ENCODE measurements at places on chromosomes 7 and 10.

- DNase-seq, result no peak
Measured at GRCh38 chr10:124414076-124414475, 4.6 kb downstream of the OAT start.

DNA sequence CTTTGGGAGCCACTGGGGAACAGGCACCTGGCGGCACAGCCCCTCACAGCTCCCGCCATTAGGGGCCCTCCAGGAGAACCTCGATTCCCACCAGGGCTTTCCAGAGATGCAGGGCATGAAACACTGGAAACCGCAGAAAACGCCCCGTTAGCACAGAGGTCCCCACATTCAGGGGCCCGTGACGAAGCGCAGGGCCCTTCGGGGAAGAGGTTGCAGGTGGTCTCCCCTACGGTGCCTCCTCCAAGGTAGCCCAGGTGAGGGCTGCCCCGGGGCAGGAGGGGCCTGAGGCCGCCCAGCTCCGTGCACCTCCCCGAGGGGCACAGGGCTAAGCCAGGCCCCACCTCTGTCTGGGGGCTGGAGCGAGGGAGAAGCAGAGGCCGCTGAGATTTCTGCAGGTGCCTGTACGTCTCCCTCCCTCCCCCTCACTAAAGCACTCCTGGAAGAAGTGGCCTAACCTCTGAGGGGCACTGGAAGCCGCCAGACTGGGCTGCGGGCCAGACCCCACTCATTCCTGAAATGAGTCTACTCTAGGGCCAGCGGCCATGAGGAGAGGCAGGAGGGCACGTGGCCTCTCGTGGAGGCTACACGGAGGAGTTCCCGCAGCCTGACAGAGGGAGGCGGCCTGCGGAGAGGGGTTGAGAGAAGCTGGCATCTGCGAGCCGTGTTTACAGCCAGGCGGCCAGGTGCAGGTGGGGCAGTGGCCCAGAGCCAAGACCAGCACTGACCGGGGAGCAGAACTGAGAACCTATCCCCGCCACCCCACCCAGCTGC, 6.9 kb downstream of the PDGFA start:
- no peak for DNase-seq

DNA sequence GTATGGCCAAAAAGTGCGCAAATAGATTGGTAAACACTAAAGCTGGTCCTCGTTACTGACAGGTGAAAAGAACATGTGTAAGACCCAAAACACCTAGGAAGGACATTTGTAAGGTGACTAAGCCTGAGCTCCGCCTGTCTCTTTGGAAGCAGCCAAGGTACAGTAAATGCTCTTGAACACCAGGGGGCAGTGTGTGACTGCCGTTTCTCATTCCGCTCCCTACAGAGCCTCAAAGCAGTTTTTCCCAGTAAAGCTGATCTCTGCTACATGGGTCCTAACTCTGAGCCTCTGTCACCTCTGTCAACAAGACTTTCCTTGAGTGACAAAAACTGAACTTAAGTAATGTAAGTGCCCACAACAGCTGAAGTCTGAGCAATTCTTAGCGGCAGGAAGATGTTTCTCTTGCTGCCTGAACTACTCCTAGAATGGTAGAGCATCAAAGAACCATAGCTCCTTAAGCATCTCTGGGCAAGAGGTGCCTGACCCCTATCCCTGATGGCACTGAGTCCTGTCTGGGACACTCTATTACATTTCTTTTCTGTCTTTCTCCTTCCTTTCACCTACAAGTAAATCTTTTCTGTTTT, 238.0 kb upstream of the INHBA start:
- DNase-seq, result peak; percentile 24

DNA sequence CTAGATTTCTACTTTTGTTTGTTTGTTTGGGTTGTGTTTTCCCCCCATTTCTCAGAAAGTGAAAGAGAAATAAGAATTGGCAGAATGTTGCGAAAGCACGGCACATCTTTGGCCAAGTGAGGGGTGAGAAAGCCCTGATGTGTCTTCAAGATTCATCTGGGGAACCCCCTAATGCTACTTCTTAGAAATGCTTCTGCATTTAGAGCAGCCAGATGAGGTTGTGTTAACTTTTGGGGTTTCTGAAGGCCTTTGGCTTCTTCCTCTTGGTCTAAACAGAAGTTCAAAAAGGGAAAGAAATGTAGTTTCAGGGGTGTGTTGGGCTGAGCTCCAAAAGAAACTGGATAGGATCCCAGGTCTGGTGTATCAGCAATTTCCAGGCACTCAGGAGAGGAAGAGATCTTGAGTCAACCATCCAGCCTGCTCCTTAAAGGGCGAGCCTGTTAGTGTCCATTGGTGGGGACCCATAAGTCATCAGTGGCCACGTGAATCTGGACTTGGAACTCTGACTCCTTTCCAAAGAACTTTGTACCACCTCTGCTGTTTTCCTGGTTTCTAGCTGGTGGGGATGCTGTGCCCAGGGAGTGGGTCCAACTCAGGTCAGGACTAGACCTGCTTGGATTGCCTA, 6.5 kb downstream of the DUSP5 start:
- DNase-seq, result no peak

DNA sequence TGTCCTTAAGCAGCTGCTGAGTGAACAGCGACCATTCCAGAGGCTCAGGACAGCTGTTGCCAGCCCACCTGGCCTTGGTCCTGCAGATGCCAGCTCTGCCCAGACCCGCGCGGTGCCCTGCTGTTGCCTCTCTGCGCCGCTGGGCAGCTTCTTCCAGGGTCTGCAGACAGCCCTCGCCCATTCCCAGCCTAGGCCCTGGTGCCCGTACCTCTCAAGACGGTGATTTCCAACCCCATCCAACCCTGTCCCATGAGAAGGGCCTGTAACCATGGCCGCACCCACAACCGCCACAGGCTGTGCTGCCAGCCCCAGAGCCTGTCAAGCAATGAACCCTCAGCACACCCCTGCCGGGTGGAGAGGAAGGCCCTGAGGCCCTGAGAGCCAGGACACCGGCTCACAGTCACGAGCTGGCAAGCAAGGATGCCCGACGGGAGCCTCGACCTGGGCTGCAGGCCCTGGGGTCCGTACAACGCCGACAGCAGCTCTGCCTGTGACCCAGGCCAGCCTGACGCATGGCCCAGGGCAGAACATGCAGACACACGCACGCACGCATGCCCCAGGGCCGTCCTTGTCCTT, 231.9 kb downstream of the MAD1L1 start:
- no peak for DNase-seq

DNA sequence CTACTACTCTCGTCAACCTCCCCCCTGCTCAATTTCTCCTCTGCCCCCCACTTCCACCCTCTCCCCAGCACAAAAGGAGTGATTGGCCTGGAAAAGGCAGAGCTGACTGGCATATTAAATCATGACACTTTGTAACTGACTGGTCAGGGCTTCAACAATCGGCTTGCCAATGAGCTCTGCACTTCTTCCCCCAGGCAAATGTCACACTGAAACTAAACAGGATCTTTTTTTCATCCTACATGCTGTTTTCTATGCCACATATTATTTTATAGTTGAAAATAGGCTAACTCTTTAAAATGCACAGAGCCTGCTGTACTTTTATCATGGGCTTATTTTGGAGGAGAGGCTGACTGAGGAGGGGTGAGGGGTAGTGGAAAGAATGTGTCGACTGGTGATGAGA, 295.2 kb downstream of the TCF7L2 start:
- no peak for DNase-seq

GRCh38 chr10:69497231-69497561, 45.9 kb downstream of the TSPAN15 start:
- no peak for DNase-seq

GRCh38 chr10:36677431-36677768, 448.0 kb upstream of the ANKRD30A start:
- no peak for DNase-seq

DNA sequence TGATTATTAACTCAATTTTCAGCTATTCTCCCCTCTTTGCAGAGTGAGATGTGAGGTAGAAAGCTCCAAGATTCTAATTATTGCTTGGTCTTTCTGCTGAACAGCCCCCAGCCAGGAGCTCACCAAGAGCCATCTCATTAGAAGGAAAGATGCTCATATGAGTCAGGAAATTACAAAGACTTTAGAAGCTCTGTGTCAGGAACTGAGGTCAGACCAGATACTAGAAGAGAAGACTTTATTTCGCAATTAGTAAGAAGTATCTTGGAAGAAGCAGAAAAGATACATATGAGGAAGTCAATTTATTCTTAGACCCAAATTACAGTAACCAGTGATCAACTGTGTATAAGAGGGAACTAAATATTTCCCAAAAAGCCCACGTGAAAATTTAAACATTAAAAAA, 626.9 kb downstream of the ZWINT start:
- DNase-seq, result no peak

- no peak for DNase-seq
Measured at GRCh38 chr7:151665368-151665767, 145.7 kb upstream of the RHEB start.

DNA sequence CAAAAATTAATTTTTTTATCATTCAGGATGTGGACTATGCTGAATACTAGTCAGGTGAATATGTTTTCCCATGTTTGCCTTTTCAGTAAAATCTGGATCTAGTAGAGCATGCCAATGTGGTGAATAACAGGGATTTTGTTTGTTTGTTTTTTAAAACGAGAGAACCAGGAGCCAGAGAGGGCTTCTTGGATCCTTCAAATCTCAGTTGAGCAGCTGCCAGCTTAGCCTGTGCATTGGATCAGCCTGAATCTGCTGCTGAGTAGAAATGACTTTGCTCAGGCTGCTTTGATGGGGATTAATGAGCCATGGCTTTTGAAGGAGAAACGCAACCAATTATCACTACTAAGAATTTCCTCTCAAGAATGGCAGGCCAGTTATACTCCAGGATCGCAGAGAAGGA, 493.8 kb downstream of the ARL4A start:
- no peak for DNase-seq

- DNase-seq, result no peak
Measured at GRCh38 chr10:70671619-70672164, 614 bp upstream of the ADAMTS14 start.

GRCh38 chr10:70775679-70776454, 9.3 kb downstream of the TBATA start:
- no peak for DNase-seq

GRCh38 chr10:100661520-100661919, 83.9 kb upstream of the PAX2 start:
- DNase-seq, result no peak

DNA sequence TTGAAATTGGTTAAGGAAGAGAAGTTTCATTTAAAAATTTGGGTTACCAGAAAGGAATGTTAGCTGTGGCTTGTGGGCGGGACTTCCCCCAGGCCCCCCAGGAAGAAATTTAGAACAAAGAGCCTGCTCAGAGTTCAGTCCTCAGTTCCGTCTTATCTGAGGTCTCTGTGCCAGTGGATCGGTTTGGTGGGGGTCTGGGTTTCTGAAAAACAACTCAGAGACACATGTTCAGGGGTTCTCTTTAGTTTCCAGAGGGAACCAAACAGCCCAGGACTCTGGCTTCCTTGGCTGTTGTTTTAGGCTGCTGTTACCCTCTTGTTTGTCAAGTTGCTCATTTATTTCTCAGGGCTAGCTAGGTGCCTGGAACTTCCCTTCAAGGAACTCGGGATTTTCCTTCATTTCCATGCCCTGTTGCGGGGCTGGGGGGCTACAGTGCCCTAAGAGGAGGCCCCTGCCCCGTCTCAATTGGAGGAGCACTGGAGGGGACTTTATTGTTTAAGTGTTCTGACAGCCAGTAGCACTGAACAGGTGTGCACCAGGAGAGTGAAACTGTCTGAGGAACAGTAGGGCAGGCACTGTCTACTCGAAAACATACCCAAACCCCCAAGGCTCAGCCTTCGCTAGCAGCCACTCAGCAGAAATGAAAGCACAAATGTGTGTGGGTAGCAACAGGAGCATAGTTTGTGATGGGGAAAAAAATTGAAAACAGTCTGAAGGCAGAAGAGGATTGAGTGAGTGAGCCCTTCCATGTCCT, 59.9 kb downstream of the ALOX5 start:
- DNase-seq, result no peak

DNA sequence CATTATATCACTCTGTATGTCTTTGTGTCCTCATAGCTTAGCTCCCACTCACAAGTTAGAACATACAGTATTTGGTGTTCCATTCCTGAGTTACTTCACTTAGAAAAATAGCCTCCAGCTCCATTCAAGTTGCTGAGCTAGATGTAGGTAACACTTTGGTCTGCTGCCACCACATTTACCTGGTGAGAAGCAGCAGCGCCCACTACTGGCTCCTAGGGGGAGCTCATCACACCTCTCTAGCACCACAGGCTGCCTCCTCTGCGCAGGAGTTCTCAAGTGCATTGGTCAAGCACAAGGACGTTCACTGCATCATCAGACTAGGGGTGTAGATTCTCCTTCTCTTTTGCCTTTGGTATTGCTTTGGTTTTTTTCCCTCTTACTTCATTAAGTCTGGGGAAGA, 530.9 kb upstream of the AUTS2 start:
- no peak for DNase-seq

- DNase-seq, result no peak
Measured at GRCh38 chr10:5894873-5895272, 4.8 kb downstream of the FBH1 start.

GRCh38 chr7:16655394-16655793, 9.4 kb downstream of the BZW2 start:
- DNase-seq, result no peak

DNA sequence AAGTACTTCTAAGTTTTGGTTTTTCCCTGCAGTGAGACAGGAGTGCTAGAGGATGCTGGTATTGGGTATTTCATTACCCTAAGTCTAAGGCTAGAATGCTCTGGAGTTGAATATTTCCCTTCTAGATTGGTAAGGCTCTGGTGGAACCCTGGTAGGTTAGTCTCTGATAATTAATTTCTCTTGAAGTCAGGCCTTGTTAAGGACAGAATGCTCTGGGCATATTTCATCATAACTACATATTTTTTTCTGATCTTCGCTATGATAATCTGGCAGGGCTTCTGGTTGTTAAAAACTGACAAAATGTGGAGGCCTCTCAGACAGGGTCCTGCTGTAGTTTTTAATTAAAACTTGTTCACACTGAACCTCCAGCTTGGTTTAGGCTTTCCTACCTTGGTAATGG, 83.8 kb downstream of the CDK13 start:
- no peak for DNase-seq

GRCh38 chr7:109003742-109004141, 434.1 kb downstream of the DNAJB9 start:
- no peak for DNase-seq

DNA sequence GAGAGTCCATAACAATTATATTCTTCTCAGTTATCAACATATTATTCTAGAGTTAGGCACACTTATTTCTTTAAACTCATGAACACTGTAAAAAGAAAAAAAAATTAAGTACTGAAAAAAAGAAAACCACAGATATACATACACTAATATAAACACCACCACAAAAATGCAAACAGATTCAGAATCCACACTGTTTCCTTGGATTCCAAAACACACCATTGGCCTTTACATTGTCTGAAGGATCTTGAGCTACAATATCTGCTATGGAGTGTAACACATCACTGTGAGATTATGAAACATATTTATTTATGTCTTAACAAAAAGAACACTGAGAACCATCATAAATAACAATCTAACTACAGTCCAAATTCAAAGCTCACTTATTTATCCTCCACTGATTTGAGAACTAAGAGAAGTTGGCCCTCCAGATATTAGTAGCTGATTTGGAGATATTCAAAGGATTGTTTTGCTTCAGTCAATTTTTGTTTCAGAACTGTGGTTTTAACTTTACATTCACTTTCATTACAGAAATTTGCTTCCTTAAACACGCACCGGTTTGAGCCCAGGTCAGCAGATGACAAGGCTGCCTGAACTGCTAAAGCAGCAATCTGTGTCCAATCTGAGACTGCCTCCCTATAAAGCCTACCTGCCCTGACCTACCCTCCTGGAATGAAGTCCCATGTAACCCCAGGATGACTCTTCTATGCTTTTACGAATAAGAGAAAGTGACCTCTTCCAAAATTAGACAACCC, 47.0 kb upstream of the CDK1 start:
- no peak for DNase-seq

- DNase-seq, result no peak
Measured at GRCh38 chr10:86598151-86598550, 56.2 kb upstream of the OPN4 start.
